Germinal center (tissue), 1 donor: ENCODE measurements at places on chromosomes 4 and X.

- DNase-seq: no peak
These were observed 190.4 kb downstream of the AR start for GRCh38 chrX:67734111-67734753.

GRCh38 chr4:73998040-73999011 lies at the start of gene CXCL5:
Gene CXCL5 (minus strand): TSS chr4:73998677. CDS start chr4:73998581, 96 bp downstream.
- DNase-seq: no peak

GRCh38 chrX:46758163-46758955 lies 559 bp downstream of the SLC9A7 start:
- DNase-seq: peak; percentile 4

GRCh38 chrX:119237562-119237942 lies 1.5 kb downstream of the PGRMC1 start:
- DNase-seq: no peak

GRCh38 chr4:147560625-147561024 lies 56.6 kb upstream of the TMEM184C start:
- DNase-seq: no peak

DNA sequence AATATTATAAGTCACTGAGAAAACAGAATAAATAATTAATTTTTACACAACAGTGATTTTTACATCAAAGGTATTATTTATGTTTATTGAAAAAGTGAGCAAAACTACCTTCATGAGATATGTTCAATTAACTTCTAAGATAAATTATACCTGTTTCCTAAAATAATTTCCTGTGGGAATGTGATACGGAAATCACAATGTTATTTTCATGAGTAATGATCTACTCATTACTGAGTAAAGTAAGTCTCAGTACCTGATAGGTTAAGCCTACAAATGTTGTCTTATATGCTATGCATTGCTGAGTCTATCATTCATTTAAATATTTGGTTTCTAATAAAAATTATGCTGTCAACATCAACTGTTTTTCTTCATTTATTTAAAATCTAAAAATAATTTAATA lies 324.0 kb downstream of the STPG2 start:
- DNase-seq: no peak

GRCh38 chrX:70494441-70494840 lies 49.8 kb downstream of the DLG3 start:
- DNase-seq: no peak

DNA sequence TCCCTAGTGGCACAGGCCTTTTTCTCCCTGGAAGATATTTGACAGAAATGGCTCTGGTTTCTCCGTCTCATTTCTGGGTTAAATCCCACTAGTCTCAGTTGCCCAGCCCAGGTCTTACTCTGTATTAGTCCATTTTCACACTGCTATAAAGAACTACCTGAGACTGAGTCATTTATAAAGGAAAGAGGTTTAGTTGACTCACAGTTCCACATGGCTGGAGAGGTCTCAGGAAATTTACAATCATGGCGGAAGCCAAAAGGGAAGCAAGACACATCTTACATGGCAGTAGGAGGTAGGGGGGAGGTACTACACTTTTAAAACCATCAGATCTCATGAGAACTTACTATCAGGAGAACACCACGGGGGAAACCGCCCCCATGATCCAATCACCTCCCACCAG lies 81.9 kb downstream of the FHDC1 start:
- no peak for DNase-seq

GRCh38 chr4:10457255-10457801 lies at the start of gene ZNF518B:
Gene ZNF518B (minus strand): TSS chr4:10457426. CDS start chr4:10446328, 11,098 bp downstream.
- DNase-seq: peak; percentile 91
